Activated CD8-positive, alpha-beta memory T cell treated with anti-CD3 and anti-CD28 coated beads, Interleukin-2, amount 50 U/mL, for 4 hours (primary cell): ENCODE measurements at places on chromosomes 3 and 15.
A peak's percentile ranks its signal among the peaks of the same experiment; 100 is the strongest.

- no peak for DNase-seq
These were observed 31.8 kb downstream of the MYO9A start for GRCh38 chr15:72086010-72086697.

DNA sequence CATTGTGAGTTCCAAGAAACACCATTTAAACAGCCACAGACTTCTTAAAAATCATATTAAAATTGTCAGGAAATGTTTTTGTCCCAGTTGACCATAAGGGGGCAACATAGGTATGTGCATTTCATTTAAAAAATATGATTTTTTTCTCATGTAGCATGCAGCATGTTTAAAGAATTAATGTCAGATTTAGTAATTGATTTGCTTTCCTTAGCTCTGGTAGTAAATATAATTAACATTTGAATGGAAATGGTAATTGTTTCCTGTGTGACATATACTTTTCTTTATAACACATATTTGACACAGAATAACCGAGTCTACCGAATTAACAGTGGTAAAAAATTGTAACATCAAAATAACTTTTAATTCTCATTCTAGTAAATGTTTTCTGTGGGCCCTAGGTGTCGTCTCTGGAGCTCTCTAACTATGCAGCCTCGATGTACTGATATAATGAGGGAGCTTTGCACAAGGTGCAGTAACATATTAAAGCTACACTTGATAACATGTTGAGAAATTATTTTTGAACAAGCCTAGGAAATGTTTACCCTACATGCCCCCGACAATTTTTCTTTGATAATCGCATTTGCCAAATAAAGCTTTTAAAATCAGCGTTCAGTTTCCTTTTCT lies 34.9 kb downstream of the NXPE3 start:
- DNase-seq, result no peak

DNA sequence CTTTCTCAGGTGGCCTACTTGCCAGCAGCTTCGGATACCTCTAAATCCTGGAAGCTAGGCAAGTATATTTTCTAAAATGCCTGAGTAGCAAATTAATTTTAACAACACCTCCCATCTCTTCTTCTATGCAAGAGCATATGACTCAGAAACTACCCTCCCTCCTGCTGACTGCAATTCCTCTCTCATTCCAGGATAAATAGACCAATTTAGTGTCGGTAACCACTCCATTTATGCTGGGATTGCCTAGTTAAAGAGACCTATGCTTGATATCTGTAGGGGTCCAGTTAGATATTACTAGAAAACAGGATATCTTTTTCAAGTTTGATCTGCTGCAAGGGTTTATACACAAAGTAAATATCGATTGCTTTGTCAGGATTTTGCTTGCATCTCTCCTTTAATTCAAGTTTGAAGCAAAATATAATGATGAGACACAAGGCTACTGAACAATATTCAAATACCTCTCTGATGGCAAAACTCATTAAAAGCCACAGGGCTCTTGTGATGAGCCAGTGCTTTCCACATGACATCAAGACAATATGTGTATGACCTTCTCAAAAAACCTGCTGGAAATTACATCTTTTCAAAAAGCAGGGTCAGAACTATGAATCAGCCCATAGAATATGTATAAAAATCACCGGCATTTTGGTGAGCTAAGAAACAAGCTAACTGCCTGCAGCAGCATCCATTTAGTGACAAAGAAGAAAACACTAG lies 491.6 kb upstream of the NECTIN3 start:
- DNase-seq, result no peak

GRCh38 chr15:68650901-68651709 lies 72.3 kb downstream of the CORO2B start:
- DNase-seq, result peak; percentile 37

GRCh38 chr15:88648357-88649214 lies 9.8 kb downstream of the ISG20 start:
- no peak for DNase-seq

- no peak for DNase-seq
These were observed 11.5 kb upstream of the PARP14 start for GRCh38 chr3:122668930-122669730.

DNA sequence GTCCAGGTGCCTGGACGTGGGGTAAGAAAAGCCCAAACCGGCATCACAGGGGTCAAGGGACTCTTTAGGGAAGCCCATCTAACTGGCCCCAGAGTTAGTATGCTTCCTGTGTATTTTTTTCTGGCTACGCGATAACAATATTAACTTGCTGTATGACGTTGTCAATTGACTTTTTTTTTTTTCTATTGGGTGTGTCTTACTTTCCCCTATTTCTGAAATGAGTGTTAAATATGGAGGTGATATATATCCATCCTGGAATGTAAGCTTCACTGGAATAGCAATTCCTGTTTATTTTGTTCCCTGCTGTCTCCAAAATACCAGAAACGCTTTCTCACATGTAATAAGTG lies 598 bp upstream of the GMNC start:
- no peak for DNase-seq
